ENCODE measurements at places on chromosomes 2 and 18.

GRCh38 chr2:5751873-5752482, 59.8 kb downstream of the SOX11 start:
- DNase-seq, result no peak

- DNase-seq, result no peak
These were observed 75.5 kb downstream of the DDX1 start for GRCh38 chr2:15666861-15667808.

DNA sequence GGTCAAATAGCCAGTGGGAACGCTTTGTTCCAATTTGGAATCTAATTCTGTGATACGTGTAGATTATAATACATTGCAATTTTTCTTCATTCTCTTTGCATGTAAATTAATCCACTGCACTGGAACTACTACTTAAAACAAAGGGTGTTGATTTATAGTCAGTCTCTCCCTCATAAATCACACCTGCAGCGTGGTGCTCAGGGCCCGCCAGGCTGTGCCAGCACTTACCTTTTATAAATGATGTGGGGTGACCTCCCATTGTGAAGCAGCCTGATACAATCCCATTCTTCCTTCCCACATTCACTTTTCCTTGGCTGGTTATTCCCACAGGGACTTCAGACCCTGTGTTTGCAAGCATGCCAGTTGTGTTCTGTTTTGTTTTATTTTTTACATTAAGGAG, 302.3 kb upstream of the ID2 start:
- DNase-seq, result no peak

GRCh38 chr18:62852851-62853250, 137.5 kb downstream of the PHLPP1 start:
- DNase-seq, result no peak

GRCh38 chr2:189104934-189105333, 74.6 kb downstream of the COL5A2 start:
- no peak for DNase-seq

DNA sequence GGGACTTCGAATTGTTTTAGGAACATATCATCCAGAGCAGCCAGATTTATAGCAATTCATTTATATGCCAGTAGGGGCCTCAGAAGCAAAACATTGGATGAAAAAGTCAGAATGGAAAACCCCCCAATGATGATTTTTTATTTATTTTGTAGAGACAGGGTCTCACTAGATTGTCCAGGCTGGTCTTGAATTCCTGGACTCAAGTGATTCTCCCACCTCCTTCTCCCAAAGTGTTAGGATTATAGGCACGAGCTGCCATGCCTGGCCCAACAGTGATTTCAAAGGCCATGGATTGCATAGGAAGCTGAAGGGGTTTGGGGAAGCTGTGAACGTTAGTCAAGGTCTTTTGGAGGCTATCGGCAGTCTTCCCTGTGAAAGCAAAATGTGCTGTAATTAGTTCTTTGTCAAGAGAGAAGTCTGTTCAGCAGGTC, 21.9 kb upstream of the MCFD2 start:
- DNase-seq, result no peak

DNA sequence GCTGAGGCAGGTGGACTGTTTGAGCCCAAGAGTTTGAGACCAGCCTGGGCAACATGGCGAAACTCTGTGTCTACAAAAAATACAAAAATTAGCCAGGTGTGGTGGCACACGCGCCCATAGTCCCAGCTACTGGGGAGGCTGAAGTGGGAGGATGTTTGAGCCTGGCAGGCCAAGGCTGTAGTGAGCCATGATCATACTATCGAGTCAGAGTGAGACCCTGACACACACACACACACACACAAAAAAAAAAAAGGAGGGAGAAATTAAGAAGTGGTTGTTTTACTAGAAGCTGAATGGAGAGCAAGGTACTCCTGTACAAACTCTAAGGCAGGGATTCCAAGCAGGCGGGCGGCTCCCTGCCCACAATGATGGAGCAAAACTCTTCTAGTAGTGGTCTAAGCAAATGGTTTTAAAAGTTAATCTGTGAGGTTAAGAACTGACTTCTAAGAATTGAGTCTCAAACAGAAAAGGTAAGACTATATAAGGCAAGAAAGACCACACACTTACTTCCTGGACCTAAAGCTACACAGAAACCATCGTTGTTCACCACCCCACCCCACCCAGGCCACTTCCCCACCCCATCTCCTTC, 2.6 kb downstream of the ANKRD44 start:
- DNase-seq, result peak; percentile 66

GRCh38 chr2:10427618-10427949, 20.5 kb downstream of the ODC1 start:
- DNase-seq, result no peak

- no peak for DNase-seq
These were observed 25.2 kb downstream of the IFIH1 start for GRCh38 chr2:162293122-162293786.

DNA sequence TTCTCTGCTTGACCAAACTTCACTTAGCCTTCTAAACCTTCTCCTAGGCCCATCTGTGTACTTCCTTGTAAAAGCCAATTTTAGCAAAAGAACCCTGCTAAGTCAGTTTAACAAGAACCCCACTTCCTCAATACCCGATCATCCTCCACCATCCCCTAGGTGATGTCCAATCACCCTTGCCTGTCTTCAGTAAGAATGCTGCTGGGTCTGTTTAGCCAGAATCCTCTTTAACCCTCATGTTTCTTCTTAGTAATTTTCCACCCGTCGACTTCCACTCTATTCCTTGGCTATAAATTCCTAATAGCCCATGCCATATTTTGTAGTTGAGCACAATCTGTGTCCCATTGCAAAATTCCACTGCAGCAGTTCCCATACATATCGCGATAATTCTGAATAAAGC, 780.0 kb upstream of the RAB6C start:
- no peak for DNase-seq

- no peak for DNase-seq
These were observed 43.5 kb upstream of the ID2 start for GRCh38 chr2:8638327-8638726.

GRCh38 chr2:184849516-184849915, 251.2 kb downstream of the ZNF804A start:
- DNase-seq, result no peak

DNA sequence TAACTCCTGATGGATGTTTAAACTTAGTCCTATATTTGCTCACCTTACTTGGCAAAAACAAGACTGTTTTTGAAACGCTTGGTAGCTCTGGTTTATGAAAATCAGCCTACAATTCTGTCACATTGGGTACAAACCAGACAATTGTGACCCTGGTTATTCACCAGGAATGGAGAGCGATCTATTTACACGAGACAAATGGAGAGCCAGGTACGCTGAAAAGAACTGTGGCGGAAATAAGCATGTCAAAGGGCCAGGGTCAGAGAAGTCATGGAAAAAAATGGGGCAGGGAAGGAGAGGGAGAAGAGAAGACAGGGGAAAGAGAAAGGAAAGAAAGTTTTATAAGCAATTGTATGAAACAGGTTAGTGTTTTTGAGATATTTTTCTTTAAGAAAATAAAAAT, 119.5 kb upstream of the ZFP36L2 start:
- DNase-seq, result no peak

DNA sequence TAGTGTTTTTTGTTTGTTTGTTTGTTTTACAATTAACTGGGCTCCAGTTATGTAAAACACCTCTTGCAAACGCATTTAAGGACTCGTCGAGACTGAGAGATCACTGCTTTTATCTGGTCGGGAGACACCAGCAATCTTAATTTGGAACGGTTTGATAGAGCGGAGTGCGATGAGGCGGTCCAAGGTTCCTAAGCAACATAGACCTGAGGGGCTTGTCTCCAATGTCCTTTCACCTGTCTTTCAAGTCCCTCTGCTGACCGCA, 729 bp upstream of the SELENOI start:
- no peak for DNase-seq
